ENCODE measurements at places on chromosomes 7 and 10. TPM values are rescaled to one million over a fixed set of nuclear protein-coding genes. Genes with fewer than 3 reads are reported as not detected.
A peak's percentile ranks its signal among the peaks of the same experiment; 100 is the strongest.

DNA sequence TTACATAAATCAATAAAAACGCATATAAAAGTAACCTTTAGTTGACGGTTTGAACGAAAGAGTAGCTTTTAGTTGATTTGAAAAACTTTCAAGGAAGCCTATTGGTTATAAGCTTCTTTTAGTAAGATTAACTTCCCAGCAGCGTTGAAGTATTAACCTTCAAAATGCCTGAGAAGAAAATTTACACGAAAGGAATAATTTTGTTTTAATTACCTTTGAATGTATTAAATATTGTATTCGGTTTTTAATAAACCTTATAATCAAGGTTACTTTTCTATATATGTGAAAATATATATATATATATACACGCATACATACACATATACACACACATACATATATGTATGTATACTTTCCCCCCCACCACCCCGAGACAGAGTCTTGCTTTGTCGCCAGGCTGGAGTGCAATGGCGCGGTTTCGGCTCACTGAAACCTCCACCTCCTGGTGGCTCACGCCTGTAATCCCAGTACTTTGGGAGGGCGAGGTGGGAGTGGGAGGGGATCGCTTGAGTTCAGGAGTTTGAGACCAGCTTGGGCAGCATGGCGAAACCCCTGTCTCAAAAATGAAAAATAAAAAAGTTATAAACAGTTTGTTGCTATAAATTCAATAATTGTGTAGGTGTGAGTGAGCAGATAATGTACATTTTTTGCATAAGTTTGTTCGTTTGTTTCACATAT, 57.6 kb upstream of the EZH2 start:
- DNase-seq, result peak; percentile 81

- peak; percentile 48 for DNase-seq
Measured at GRCh38 chr10:79943871-79944270, 5.0 kb downstream of the SFTPD start.

- DNase-seq, result no peak
Measured at GRCh38 chr7:156969972-156970420, 20.5 kb downstream of the NOM1 start.

- DNase-seq, result no peak
Measured at GRCh38 chr7:54802841-54803240, 43.8 kb upstream of the SEC61G start.

DNA sequence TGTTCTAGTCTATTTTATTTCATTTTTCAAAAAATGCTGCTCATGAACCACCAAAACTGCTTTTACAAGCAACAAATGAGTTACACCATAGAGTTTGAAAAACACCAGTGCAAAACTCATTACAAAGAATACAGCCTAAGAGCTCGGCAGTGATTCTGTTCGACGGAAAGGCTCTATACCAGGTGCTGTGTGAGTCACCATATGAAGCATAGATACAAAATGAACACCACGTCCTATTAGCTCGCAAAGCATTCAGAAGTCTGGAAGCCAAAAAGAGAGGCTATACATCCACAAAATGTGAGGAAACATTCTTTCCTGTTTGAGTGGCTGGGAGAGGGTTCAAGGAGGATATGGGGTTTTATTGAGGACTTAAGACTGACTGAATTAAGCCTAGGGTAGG, 136.1 kb downstream of the ATE1 start:
- DNase-seq, result no peak

- DNase-seq, result no peak
Measured at GRCh38 chr10:34475786-34476185, 339.3 kb downstream of the PARD3 start.

GRCh38 chr7:117127585-117128168, 174.4 kb downstream of the ST7 start:
- no peak for DNase-seq

DNA sequence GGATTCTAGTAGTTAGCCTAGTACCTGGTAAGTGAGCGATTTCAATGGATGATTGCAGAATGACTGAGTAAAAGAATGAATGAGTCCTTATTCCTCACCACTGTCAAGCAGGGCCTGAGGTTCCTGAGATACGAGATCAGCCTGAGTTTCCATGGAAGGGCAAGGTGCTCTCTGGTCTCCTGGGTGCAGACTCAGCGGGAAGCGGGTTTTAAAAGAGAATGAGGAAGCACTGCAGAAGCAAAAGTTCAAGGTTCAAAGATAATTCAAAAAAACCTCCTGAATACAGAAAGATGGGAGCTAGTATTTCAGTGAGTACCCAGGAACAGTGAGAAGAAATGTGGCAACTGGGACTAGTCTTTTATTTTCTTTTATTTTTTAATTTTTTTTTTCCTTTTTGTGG, 4.3 kb downstream of the ZNF3 start:
- DNase-seq, result no peak

SLC13A1 gene
- total RNA-seq, result 0.07 TPM

SFMBT2 gene
- total RNA-seq, result 5.4 TPM

RET gene
- 8.2 TPM for total RNA-seq

LRRN3 gene
- 4.9 TPM for total RNA-seq

INA gene
- total RNA-seq, result 9.4 TPM
